ENCODE measurements at places on chromosomes 6 and 20.

- DNase-seq = no peak
Observed at GRCh38 chr6:75467966-75468365, 25.6 kb downstream of the FILIP1 start.

DNA sequence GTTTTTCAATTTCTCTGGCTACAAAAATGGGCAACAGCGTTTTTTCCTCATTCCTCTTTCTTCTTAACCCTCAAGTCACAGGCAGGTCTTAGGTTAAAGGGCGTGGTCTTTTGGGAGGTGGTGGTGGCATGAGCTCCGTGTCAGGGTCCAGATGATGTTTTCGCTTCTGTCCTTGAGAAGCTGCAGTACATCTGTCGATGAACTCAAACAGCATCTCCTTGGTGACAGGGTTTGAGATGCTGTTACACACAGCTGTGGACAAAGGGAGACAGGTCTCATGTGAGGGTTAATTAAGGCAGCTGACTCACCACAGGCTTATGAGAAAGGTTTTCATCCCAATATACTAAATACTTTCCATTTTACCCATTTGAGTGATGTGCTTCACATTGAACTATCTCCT lies 350.8 kb downstream of the RNGTT start:
- DNase-seq = no peak

DNA sequence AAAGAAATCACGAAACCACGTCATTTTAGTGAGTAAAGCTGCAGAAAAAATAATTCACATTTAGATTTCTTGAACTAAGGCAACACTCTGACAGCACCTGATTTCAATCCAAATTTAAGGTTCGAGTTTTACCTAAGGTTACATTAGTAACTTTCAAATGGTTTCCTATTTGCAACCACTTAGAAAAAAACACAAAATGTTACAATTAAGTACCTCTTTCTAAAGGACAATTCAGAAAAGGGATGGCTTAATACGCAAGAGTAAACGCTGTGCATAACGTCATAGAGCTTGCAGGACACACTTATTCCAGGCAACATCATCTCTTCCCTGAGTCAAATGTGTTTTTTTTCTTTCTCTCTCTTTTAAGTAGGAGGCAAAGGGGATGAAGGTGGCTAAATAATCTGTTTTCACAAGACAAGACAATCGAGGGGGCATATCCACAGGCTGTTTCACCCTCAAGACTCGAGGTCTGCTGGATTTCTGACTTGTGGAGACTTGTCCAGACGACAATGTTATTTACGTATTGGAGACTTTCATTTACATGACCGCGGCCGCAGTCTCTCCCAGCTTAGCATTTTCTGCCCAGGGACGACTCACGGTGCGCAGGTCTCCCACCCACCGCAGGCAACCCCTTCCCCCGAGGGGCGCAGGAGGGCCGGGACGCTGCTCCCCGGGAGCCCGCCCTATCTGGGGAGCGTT lies 86.0 kb downstream of the SESN1 start:
- no peak for DNase-seq

GRCh38 chr6:142728364-142728763 lies 216.6 kb downstream of the HIVEP2 start:
- no peak for DNase-seq

GRCh38 chr6:6816716-6817115 lies 228.2 kb downstream of the LY86 start:
- no peak for DNase-seq

DNA sequence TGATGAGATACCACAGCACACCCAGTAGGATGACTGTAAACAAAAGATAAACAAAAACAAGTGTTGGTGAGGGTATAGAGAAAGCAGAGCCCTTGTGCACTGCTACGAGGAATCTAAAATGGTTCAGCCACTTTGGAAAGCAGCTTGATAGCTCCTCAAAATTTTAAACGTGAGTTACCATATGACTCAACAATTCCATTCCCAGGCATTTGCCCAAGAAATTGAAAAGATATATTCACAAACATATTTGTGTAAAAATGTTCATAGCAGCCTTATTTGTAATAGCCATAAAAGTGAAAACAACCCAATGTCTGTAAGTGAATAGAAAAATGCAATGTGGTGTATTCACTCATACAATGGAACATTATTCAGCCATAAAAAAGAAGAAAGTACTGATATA lies 141.0 kb upstream of the BTBD3 start:
- no peak for DNase-seq

DNA sequence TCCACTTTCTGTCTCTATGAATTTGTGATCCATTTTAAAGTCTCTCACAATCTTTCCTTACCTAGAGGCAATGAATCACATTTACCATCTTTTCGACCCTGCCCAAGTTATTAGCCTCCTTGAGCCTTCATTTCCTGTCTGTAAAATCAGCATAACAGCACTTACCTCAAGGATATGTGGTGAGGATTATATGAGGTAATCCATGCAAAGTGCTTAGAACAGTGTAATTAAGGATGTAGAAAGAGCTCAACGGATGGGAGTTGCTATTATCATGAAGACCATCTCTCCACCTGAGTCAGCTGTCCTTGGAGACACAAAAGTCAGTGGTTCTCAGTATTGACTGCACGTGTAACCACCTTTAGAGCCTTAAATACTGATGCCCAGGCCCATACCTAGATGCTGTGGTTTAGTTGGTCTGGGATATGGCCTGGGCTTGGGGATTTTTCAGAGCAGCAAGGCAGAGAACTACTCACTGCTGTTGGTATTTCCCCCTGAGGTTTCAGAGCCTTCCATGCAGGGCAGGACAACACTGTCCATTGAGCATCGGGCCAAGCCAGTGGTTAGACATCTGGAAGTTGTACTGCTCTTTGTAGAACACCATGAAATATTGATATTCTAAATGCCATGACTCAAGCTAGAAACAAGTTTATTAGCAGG lies 55.8 kb downstream of the LYRM2 start:
- no peak for DNase-seq

GRCh38 chr6:101450901-101451300 lies 57.4 kb downstream of the GRIK2 start:
- no peak for DNase-seq

GRCh38 chr6:79149884-79150283 lies 71.8 kb upstream of the PHIP start:
- DNase-seq = no peak

- DNase-seq = no peak
Observed at GRCh38 chr6:37477656-37478435, 21.8 kb downstream of the CCDC167 start.

- DNase-seq = no peak
Observed at GRCh38 chr20:10812759-10813327, 139.0 kb upstream of the JAG1 start.

GRCh38 chr6:45388328-45388727 lies 10.6 kb upstream of the SUPT3H start:
- no peak for DNase-seq

GRCh38 chr6:5012519-5012918 lies 8.7 kb upstream of the RPP40 start:
- no peak for DNase-seq

DNA sequence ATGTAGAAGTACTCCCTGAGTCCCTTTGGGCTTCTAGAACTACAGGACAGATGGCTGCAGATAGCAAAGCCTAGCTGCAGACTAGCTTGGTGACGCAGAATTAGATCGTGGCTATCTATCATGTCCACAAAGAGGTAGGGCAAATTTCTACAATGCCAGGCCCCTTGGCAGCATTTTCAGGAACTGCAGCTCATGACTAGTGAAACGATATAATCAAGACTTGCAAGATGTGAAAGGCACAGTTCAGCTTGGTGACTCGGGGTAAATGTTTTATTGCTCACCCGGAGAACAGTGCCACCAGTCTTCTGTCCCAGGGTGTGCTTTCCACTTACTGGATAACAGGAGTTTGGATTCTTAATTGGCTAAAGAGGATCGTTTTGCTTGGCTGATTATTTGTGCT lies 108.7 kb upstream of the LY86 start:
- DNase-seq = no peak

- no peak for DNase-seq
Observed at GRCh38 chr20:44131704-44132103, 55.3 kb downstream of the JPH2 start.

DNA sequence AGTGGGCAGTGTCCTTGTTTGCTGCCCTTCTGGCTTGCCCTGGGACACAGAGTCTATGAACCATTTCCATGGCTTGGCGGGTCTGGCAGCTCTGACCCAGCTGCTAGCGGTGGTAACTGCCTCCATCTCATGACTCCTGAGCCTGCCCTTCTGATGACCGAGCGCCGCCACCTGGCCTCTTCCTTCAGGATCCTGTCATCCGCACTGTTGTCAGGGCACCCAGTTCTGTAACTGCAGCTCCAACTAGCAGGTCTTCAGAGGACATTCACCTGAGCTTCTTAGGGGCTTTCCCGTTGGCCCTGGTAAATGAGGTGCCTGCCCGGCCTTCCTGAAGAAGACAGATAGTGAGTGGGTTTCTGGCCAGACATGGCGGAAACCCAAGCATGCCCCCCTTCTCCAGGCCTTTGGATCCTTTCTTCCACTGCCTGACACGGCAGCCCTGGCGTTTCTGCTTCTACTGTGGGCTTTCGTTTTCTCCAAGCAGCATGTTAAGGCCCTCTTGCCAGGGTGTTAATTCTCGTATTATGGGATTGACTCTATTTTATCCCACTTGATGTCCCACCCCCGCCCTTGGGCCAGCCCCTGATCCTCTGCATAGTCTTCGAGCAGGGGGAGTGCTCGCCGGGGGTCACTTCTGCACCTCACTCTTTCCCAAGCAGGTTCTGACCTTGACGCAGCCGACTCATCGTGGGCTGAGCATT lies 24.7 kb downstream of the PACSIN1 start:
- DNase-seq = peak; percentile 25

DNA sequence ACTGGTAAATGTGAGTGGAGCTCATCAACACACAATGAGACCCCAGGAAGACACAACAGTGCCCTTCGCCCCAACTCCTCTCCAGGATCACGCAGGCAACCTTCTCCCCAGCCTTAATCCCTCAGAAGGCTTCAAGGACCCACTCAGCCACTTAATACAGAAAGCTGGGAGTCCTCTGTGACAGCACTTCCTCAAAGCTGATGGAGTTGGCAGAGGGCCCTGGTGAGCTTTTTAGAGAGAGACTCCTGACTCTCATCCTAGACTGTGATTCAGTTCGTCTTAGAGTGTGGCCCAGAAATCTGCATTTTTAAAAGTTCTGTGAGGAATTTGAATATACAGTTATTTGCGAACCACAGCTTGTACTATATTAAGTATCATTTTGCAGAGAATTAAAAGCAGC lies 187.7 kb downstream of the UST start:
- DNase-seq = no peak

GRCh38 chr20:50526403-50526989 lies 16.3 kb downstream of the PTPN1 start:
- no peak for DNase-seq

DNA sequence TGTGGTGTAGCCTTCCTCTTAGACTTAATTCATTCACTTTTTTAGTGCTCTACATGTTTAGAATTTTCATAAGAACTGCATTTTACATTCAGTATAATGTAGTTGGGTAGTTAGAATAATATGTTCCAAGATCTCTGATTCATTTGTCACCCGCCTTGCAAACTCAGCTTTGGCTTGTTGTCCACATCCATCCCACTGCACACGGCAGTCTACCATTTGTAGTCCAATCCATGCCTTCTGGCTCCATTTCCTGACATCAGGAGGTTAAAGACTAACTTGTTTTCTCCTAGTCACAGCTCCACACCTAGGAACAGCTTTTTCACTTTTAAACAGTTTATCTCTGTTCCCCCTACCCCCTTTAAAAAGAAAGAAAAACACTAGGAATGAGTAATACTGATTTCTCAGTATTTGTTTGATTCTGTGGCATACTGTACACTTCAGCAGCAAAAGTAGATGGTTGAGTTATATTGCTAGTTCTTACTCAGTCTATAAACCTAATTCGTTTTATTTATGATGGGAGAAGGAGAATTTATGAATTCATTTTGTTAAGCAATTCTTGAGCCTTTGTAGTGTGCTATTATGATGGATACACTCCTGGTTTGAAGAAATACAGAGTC lies 180.9 kb downstream of the ARID1B start:
- no peak for DNase-seq

- DNase-seq = no peak
Observed at GRCh38 chr20:54199283-54199682, 8.6 kb upstream of the PFDN4 start.

Measured in spleen (tissue), 13 donors.